ENCODE measurements at places on chromosomes 4 and X. TPM values are rescaled to one million over a fixed set of nuclear protein-coding genes. Genes with fewer than 3 reads are reported as not detected.

Gene TENT5D
- not detected for total RNA-seq

Gene TMEM150C
- 1.6 TPM for total RNA-seq

Gene EMCN
- total RNA-seq, result 3.3 TPM

DNA sequence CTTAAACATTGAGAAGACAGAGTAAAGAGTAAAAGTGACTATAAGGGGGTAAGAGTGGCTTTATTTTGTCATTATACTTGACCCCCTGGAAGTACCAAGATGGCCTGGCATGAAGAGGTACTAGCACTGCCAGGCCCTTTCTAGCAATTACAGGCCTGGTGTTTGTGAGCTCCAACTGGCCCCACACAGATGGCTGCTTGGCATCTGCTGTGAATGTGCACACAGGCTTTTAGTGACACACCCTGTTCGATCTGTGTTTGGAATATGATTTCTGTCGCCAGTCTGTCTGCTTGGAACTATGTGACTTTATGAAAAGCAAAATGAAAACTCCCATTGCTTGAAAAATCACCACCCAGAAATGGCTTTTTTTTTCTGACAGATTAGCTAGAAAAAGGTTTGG, 123.3 kb downstream of the CLCN4 start:
- H3K4me3 ChIP-seq, result no peak overlapping the region
- H3K27ac ChIP-seq, result no peak overlapping the region
- H3K36me3 ChIP-seq, result no peaks in the 10 kb centered on the region
- H3K4me1 ChIP-seq, result peaks cover 6% of the 10 kb centered on the region
- no peak for DNase-seq
- H3K27me3 ChIP-seq, result peaks cover 27% of the 10 kb centered on the region

- no peaks in the 10 kb centered on the region for H3K36me3 ChIP-seq
- peaks cover under 1% of the 10 kb centered on the region for H3K27me3 ChIP-seq
- peak overlapping the region; percentile 79 for H3K4me3 ChIP-seq
- peak overlapping the region; percentile 88 for H3K27ac ChIP-seq
These were observed 14.7 kb upstream of the SEC24D start for GRCh38 chr4:118850488-118851173.

- H3K27ac ChIP-seq, result no peak overlapping the region
- H3K4me1 ChIP-seq, result peaks cover 2% of the 10 kb centered on the region
- no peak for DNase-seq
- H3K27me3 ChIP-seq, result no peaks in the 10 kb centered on the region
- no peak overlapping the region for H3K4me3 ChIP-seq
These were observed 154.6 kb downstream of the ATOH1 start for GRCh38 chr4:93983140-93983539.

DNA sequence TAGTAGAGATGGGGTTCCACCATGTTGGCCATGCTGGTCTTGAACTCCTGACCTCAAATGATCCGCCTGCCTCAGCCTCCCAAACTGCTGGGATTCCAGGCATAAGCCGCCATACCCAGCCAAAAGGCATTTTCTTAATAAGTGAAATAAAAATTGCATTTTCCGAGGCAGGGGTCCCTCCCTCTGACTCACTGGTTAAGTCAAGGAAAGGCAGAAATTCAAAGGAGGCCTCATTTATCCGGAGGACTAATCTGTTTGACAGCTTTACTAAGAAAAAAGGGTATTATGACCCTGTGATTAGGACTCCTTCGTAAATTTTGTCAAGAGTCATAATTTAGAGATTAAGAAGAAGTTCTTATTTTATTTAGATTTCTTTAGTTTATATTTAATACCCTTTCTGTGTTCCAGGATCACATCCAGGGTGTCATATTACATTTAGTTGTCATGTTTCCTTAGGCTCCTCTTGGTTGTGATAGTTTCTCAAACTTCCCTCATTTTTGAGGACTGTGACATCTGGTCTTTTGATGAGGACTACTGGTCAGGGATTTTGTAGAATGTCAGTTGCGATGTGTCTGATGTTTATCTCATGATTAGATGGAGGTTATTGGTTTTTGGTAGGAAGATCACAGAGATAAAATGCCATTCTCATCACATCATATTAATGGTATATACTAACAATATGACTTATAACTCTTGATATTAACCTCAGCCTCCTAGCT, 753.7 kb upstream of the AMOT start:
- H3K4me3 ChIP-seq, result no peak overlapping the region
- H3K4me1 ChIP-seq, result no peaks in the 10 kb centered on the region
- H3K27me3 ChIP-seq, result no peaks in the 10 kb centered on the region
